Stimulated activated CD4-positive, alpha-beta T cell treated with anti-CD3 and anti-CD28 coated beads, Interleukin-2, amount 100 ng/mL, for 24 hours (primary cell): ENCODE measurements at places on chromosomes 3 and 15.

- no peak for DNase-seq
Measured at GRCh38 chr15:89704411-89704810, 13.8 kb downstream of the WDR93 start.

- DNase-seq: no peak
Measured at GRCh38 chr15:23436421-23436820, 10.6 kb downstream of the GOLGA6L2 start.

DNA sequence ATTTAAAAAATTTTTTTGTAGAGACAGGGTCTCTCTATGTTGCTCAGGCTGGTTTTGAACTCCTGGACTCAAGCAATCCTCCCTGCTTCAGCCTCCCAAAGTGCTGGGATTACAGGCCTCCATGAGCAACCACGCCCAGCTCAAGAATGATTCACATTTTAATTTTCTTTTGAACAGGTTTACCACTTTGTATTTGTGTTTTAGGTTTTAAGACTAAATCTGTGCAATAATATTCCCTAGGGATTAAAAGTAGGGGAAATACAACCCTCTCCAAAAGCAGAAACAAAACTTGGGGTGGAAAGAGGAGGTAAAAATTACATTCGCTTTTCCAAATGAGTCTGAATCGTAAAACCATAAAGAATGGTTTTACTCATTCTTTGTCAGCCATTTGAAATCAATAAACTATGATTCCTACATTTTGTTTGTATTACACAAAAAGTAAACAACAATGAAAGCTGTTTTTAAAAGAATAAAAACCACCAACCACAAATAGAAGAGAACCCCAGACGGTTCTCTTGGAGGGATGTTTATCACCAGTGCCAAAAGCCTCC is 37.8 kb downstream of the SLC24A1 start:
- no peak for DNase-seq

- DNase-seq: no peak
Measured at GRCh38 chr3:148233403-148233802, 464.3 kb upstream of the AGTR1 start.

- no peak for DNase-seq
Measured at GRCh38 chr3:171178714-171179113, 152.2 kb upstream of the SLC2A2 start.

GRCh38 chr3:16265455-16265786 is 409 bp downstream of the OXNAD1 start:
- DNase-seq: no peak

- DNase-seq: no peak
Measured at GRCh38 chr3:147423798-147424580, 14.8 kb downstream of the ZIC1 start.

DNA sequence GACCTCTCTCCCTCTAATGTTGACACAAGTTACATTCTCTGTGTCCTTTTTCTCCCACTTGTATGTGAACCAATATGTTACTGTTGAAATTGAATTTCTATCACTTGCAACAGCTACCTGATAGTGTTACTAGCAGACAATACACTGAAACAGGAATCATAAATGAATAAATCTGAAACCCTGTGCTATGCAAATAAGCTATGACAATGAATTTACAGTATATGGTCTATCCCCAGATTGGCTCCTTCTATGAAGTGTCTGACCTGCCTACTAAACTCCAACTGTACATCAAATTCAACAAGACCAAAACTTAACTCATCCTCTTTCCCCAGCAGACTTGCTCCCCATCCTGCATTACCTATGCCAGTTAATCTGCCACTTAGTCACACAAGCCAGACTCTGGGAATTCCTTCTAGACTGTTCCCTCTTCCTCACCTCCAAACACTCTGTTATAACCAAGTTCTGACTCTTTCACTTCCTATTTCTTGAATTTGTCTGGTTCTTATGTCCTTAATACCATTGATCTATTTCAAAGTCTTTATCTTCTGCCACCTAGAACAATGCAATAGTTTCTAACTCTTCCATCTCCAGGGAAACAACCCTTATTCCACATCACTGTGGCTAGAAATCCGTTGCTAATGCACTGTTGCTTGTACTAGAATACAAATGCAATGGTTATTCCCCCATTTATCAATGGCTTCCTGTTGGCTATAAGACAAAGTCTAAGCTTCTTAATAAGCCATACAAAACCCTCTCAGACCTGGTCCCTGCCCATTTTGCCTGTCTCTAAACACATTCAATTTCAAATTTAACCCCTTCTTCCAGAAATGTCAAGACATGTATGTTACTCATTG is 13.4 kb upstream of the ZNF639 start:
- DNase-seq: no peak

GRCh38 chr3:43786102-43786501 is 95.4 kb downstream of the ABHD5 start:
- DNase-seq: no peak

GRCh38 chr3:155352900-155353490 is 59.5 kb upstream of the STRIT1 start:
- DNase-seq: no peak

- no peak for DNase-seq
Measured at GRCh38 chr3:27633224-27633545, 88.9 kb downstream of the EOMES start.

DNA sequence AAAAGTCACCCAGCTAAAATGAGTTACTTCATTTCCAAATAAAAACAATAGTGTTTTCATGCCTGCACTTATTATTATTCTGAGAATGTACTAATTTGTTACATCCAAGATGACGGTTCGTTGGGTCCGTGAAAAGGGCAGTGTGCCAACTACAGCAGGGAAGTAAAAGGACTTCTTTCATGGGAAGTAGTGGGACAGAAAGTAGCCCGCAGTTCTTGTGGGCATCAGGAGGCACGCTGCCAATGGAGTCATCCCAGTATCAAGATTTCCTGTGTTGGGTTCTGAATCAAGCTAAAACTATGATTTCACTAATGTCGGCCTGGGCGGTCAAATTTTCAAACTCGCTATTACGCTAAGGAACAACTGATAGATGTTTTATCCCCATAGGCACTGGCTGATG is 254.5 kb upstream of the SOX2 start:
- no peak for DNase-seq

- DNase-seq: no peak
Measured at GRCh38 chr3:70822669-70823068, 510.2 kb upstream of the MDFIC2 start.
